H9 (cell line): ENCODE measurements at places on chromosomes 11 and 22. TPM values are rescaled to one million over a fixed set of nuclear protein-coding genes. Genes with fewer than 3 reads are reported as not detected.

Gene ACTN3
- 45.7 TPM in 2 replicates for total RNA-seq

Gene PKP3
- 41.7 and 43.8 TPM in 2 replicates for total RNA-seq

Gene DMC1
- 6.1 and 6.8 TPM in 2 replicates for total RNA-seq

DNA sequence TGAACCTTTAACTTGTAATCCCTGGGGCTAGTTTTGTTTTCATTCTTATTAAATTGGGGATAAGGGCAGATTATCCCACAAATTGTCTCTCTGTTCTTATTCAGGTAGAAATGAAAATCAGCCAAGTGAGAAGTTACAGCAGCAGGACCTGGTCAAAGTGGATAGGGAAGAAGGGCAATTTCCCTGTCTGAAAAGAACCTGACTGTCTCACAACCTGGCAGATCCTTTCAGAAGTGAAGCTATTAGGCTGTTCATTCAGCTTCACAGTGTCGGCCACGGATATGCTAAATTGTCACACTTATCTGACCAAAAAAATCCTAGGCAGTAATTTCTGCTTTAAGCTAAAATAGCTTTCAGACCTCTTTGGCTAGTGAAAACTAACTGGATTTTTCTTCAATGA is 712.6 kb upstream of the ANO5 start:
- no peak overlapping the region for H3K4me3 ChIP-seq
- no peak for DNase-seq
- H3K27me3 ChIP-seq: no peaks in the 10 kb centered on the region
- H3K27ac ChIP-seq: no peak overlapping the region

- H3K27ac ChIP-seq: no peak overlapping the region
- no peaks in the 10 kb centered on the region for H3K36me3 ChIP-seq
- no peak for DNase-seq
- H3K4me3 ChIP-seq: no peak overlapping the region
- H3K4me1 ChIP-seq: no peaks in the 10 kb centered on the region
Observed at GRCh38 chr11:35100013-35100383, 39.0 kb upstream of the CD44 start.

DNA sequence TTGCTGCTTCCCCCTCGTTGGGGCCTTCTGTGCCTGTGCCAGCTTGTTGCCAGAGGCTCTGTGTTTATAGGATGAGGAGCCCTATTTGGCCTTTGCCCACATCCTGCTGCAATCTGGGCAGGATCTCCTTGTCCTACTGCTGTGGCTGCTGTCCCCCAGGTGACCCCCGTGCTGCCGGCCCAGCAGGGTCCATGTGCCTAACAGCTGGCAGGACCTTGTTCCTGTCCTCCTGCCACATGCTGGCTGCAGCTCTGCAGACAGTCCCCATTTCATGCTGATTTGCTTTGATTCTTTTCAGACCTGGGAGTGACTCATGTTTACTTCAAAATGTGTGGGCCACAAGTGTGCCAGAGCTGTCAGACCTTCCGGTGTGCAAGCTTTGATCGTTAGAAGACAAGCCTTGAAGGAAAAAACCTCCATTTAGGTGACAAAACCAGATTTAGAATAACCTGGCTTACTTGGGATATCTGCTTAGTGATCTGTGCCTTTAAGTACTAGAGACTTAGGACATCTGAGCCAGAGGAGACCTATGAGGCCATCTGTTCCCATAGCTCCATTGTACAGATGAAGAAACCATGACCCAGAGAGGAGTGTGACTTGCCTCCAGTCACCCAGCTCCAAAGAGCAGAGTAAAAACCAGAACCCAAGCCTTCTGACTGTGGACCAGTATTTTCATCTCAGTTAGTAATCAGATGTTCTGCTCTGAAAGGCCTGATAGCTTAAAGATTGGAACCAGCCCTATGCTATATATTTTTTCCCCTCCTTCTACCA is 11.1 kb downstream of the NAV2 start:
- no peaks in the 10 kb centered on the region; the same call in 1 of the 2 replicates for H3K27me3 ChIP-seq
- no peaks in the 10 kb centered on the region; the same call in 2 of the 3 replicates for H3K36me3 ChIP-seq
- H3K4me1 ChIP-seq: no peaks in the 10 kb centered on the region
- no peak overlapping the region for H3K4me3 ChIP-seq

DNA sequence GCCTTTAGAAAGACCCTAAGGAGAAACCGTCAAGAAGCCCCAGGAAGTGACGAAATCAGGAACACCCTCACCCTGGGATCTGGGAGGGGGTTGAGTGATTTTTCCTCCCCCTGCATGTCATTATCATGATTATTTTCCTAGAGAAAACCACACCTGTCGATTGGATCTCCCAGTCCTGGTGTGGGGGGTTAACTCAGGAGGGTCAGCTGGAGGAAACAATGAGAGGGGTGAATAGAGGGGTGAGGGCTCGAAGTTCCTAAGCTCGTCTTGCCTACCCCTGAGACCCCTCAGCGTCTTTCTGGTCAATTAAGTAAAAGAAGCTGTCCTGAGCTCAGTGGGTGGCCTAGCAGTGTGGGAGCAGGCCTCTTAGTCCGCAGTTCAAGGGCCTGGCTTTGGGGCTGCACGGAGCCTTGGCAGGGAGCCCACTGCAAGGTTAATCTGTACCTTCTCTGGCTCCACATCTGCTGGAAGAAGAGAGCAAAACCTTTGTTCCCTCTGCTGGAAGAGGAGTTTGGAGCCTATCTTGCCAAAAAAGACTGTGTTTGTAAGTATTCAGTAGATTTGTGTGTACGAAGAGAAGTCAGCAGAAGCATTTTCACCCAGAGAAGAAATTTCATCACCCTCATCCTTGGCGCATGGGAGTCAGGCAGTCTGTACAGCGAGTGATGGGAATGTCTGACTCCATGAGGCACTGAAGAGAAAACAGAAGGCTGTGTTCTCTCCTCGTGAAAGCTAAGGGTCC is 34.2 kb upstream of the FTH1 start:
- no peak overlapping the region for H3K4me3 ChIP-seq
- no peaks in the 10 kb centered on the region for H3K4me1 ChIP-seq
- no peak for DNase-seq
- no peak overlapping the region for H3K27ac ChIP-seq

- peaks cover 5% of the 10 kb centered on the region; the same call in 1 of the 2 replicates for H3K27me3 ChIP-seq
- no peak overlapping the region for H3K27ac ChIP-seq
- H3K4me1 ChIP-seq: peaks cover 2% of the 10 kb centered on the region; the same call in 1 of the 2 replicates
- H3K36me3 ChIP-seq: no peaks in the 10 kb centered on the region
- peak; percentile 81 for DNase-seq
Observed at GRCh38 chr22:45285263-45286058, 712 bp downstream of the UPK3A start.
